ENCODE measurements at places on chromosomes 1 and 21.

GRCh38 chr21:26127918-26128317 lies 42.7 kb downstream of the APP start:
- DNase-seq: no peak

DNA sequence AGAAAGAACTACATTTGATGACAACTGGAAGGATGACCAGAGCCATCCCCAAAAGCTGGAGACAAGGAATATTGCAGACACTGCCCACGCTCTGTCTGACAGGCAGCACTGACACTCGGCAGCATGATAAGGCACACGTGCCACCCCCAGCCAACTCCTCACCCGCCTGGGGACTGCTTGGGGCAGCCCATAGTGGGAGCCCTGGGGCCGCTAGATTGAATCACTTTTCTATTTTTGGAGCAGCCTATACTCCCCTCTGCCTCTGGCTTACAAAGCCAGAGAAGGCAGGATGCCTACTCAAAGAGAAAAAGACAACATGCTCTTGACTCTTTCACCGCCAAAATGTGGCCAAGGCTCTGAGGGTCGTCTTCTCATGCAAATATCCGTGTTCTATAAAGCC lies 1.3 kb downstream of the SMG5 start:
- DNase-seq: no peak

GRCh38 chr1:59903141-59903754 lies 23.3 kb downstream of the CYP2J2 start:
- no peak for DNase-seq

DNA sequence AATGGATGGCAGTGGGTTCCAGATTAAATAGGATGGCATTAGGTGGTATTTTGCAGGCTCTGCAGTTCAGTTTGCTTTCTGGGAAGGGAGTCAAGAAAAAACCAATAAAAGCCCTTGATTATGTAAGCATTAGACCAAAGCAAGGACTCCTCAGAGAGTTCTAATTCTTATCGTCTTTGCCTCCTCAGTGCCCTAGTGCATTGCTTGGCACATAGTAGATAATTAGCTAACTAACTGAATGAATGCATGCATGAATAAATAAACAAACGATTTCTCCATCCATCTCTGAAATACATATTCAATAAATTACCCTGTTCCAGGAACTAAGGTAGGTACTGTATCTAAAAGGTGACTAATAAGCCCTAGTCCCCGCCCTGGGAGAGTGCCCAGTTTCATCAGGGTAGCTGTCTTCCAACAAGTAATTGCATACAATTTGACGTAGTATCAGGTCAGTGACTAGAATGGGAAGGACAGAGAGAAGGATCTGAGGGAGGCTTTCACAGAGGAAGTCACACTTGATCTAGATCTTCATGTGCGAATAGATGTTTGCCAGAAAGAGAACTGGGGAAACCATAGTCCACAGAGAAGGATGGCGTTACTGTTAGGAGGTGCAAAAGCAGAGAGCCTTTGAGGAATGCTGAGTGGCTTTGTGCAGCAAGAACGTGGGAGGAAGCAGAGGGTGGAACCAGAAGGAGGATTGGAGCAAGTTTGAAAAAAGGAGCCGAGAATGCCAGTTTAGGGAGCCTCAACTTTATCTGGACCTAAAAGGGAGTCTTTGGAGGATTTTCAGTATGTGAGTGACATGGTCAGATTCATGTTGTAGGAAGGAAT lies 111.4 kb downstream of the TBX19 start:
- DNase-seq: no peak

DNA sequence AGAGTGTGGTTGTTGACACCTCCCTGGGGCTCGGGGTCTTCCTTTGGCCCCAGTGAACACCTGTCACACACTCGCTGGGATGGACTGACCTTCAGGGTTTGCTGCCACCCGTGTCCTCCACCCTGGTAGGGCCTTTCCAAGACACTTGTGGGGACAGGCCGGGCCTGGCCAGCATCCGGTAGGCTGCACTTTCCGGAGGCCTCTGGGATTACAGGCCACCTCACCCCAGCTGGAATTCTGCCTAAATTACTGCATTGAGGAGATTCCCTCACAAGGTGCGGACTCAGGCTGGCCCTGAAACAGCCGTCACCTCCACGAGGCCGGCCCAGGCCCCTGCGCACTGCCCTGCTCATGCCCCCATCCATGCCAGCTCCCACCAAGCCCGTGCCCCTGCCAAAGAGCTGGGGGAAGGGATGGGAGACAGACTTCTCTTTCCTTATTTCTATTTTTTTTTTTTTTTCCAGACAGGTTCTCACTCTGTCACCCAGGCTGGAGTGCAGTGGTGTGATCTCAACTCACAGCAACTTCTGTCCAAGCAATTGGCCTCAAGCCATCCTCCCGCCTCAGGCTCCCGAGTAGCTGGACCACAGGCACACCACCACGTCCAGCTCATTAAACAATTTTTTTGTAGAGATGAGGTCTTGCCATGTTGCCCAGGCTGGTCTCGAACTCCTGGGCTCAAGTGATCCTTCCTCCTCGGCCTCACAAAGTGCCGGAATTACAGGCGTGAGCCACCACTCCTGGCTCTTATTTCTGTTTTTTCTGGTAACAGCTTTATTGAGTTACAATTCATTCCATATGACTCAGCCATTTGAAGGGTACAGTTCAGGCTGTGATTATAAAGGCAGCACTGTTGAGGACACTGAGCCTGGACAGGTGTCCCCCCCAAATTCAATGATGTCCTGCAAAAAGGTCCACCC lies 11.3 kb downstream of the CSTB start:
- no peak for DNase-seq

DNA sequence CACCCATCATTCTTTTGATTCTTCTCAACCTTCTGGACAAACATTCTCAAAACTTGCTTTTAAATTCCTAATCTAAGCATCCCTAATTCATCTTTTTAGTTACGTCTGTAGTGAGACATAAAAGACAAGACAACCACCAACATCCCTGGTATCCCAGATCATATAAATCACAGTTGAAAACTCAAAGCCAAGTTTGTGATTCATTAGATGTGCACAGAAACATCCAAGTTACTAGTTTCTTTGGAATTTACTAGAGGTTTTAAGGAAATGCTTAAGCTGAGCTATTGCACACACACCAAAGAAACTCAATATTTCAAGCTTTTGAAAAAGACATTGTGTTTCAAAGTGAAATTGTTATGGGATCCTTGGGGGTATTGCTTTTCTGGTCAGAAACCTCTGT lies 47.6 kb downstream of the ATP6V1G3 start:
- DNase-seq: no peak

GRCh38 chr1:191969290-191969689 lies 189.0 kb upstream of the RGS18 start:
- no peak for DNase-seq

- DNase-seq: no peak
These were observed 13.4 kb upstream of the MTARC2 start for GRCh38 chr1:220734571-220735326.

DNA sequence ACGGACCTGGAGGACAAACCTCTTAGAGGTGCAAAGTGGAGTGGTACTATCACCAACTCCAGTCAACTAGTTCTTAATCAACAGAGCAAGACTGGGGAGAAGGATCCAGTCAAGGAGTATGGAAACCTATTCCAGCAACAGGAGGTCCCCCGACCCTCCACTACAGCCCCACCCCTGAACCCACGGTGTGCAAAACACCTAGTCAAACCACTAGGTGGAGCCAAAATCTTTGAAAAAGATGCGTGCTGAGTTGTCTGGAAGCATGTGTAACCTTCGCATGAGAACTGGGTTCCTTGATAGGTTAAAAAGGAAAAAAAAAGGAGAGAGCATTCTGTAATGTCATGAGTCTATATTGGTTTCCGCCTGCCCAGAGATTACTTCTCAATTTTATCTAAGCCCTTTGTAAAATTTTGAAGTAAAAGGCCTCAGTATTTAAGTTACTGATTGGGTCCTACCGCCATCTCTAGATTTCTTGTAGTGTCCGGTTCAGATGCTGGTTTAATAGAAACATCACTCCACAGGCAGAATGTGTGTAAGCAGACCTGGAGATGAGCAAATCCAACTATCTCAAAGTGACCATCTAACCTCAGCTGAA lies 81.9 kb upstream of the HAO2 start:
- no peak for DNase-seq

DNA sequence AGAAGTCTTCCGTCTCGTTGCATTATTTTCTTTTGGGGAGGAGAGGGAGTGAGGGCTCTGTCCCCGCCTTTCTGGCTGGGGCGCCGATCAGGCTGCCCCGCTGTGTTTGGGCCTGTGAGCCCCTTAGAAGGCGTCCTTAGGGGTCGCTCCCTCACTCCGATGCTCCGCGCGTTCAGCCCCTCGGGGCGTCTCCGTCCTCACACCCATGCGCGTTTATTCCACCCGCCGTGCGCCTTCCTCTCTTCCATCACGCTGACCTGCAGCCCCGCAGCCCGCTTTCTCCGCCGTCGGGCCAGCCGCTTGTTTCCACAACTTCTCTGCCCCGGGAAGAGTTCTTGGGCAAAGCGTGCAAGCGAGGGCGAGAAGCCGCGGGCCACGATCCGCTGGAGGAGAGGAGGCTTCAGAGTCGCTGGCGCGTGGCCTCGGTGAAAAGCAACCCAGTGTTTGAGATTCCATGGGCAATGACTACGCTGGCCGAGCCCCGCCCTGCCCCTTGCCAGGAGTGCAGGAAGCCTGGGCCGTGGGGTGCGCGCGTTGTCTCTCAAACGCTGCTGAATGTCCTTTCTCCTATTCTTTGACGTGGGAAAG lies 27.7 kb downstream of the TRIM11 start:
- DNase-seq: no peak

DNA sequence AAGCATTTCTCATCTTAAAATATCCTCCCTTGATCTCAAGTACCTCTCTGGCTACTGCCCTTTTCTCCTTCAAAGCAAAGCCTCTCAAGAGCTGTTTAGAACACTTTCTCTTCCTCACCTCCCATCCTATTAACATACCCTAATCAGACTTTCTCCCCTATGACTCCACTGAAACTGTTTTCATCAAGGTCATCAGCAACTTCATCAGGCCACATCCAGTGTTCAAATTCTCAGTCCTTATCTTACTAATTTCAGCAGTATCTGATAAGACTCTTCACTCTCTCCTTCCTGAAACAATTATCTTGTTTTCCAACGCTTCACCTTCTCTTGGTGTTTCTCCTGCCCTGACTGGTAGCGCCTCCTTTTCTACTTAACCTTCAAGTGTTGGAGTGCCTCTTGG lies 1.5 kb upstream of the RAP1A start:
- no peak for DNase-seq

- DNase-seq: no peak
These were observed 218.9 kb upstream of the C1orf174 start for GRCh38 chr1:4118746-4119515.

- no peak for DNase-seq
These were observed 838 bp upstream of the GRIK3 start for GRCh38 chr1:37035014-37035691.

DNA sequence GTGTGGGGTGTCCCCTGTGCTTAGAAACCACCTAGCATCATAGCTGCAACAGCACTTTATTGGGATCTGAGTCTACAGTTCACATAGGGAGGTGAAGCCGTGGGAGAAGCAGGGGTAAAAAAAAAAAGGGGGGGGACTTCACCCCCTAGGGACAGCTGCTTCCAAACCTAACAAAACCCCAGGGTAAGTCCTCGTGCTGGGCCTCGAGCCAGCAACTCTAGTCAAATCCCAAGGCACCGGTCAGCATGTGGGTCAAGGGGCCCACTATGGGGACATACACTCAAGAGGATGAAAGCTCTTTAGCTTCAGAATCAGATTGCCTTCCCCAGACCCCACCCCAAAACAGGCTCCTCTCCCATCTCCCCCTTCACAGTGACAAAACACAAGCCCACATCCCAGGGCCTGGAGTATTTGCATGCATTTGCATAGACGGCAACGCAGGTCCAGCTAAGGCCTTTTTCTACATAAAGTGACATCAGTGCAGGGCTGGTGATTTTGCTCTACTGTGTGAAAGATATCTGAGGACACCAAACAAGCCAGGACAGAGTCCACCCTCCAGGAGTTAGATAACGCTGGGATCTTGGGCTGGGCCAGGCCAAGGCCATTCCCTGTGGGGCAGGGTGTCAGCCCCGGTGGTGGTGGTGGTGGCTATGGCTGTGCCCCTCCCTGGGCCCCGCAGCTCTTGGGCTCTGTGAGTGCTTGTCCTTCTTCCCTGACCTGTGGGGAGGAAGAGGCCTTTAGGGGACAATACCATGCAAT lies 8.1 kb upstream of the PMVK start:
- no peak for DNase-seq

- no peak for DNase-seq
These were observed 26.7 kb upstream of the GLIS1 start for GRCh38 chr1:53765657-53766056.

DNA sequence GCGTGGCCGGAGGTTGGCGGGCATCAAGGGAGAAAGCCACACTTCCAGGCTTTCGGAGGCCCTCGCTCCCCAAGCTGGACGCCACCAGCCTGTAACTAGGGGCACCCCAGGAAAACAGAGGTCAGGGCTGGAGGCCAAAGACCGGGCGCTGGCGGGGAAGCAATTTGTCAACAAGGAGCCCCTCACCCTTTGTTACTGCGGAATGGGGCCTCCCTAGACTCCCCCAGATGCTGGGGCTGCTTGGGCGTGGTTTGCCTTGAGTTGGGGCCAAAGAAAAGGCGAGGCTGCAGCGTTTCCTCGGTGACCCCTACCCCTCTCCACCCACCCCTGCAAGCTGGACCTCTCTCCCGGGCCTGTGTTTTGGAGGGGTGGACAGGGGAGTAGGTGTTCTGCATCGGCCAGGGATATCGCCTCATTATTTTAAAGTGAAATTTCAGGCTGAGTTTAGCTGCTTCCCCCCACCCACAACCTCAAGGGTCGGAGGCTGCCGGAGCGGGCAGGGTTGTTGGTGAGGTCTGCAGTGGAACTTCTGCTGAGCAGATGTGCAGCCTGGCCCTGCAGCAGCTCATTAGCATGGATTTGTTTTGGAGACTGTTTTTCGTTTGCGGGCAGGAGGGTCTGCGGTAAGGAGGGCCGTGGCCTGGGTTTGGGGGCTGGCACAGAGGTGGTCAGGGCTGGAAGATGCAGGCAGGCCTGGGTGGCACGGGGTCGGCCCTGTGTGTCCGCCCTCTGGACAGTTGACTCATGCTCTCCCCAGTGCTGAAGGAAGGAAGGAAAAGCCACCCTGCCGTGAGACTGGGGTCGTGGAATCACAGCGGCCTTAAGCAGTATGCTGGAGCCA lies 1.5 kb downstream of the NBL1 start:
- no peak for DNase-seq

- no peak for DNase-seq
These were observed 30.0 kb upstream of the ROR1 start for GRCh38 chr1:63743781-63744180.

- DNase-seq: no peak
These were observed 45.5 kb downstream of the VPS13D start for GRCh38 chr1:12275370-12275769.

DNA sequence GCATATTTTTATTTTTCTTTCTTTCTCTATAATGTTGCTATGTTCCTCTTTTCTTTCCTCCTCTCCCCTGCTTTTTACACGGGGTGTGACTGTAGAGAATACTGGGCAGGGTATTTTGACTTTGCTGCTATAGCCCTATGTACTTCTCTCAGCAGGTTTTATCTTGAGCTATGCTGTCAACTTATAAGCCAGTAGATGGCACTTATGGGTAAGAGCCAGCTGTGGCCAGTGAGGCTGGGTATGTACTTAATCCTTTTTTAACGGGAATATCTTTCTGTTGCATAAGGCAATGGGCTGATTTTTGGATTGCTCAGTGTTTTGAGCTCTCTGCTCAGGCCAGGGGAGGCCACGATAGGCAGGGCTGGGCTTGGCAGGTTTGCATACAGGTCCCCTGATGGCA lies 99.0 kb downstream of the KCNK2 start:
- no peak for DNase-seq
